ENCODE measurements at places on chromosomes 7 and 10. TPM values are rescaled to one million over a fixed set of nuclear protein-coding genes. Genes with fewer than 3 reads are reported as not detected.

Gene GIMAP5
- polyA plus RNA-seq = 47.9 TPM

DNA sequence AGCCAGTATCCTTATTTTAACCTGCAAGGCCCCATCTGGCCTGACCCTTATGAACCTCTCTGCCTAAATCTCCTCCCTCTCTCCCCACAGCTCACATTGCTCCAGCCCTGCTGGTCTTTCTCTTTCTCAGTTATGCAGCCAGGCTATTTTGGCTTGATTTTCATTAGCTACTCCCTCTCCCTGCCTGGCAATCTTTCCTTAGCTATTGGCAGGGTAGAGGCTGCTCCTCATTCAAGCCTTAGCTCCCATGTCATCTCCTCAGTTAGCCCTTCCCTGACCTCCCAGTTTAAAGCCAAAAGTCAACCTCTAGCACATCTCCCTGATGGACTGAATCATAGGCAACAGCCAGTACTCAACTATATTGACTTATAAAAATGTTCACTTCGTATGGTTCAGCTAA lies 214.4 kb upstream of the CELF2 start:
- peak; percentile 97 for DNase-seq

- no peak for DNase-seq
Measured at GRCh38 chr7:33887266-33887975, 17.9 kb upstream of the BMPER start.

- no peak for DNase-seq
Measured at GRCh38 chr10:5720182-5720581, 35.5 kb downstream of the TASOR2 start.

Gene CTAGE8
- polyA plus RNA-seq = not detected

- no peak for DNase-seq
Measured at GRCh38 chr10:17805921-17806577, 3.1 kb upstream of the MRC1 start.

Measured in lung (tissue), 17 donors.